ENCODE measurements at places on chromosomes 7 and 10. TPM values are rescaled to one million over a fixed set of nuclear protein-coding genes. Genes with fewer than 3 reads are reported as not detected.

DNA sequence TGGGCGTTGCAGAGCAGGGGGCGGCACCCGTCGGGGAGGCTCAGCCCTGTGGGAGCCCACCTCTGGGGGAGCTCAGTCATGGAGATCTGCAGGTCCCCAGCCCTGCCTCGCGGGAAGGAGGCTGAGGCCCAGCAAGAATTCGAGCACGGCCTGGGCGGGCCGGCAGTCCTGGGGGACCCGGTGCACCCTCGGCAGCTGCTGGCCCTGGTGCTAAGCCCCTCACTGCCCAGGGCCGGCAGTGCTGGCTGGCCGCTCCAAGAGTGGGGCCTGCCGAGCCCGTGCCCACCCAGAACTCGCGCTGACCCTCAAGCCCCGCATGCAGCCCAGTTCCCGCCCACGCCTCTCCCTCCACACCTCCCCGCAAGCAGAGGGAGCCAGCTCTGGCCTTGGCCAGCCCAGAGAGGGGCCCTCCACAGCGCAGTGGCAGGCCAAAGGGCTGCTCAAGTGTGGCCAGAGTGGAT, 76.2 kb downstream of the TMEM26 start:
- no peak for DNase-seq
- H3K4me1 ChIP-seq, result no peaks in the 10 kb centered on the region
- no peaks in the 10 kb centered on the region for H3K27me3 ChIP-seq
- H3K36me3 ChIP-seq, result no peaks in the 10 kb centered on the region
- H3K27ac ChIP-seq, result no peak overlapping the region

DNA sequence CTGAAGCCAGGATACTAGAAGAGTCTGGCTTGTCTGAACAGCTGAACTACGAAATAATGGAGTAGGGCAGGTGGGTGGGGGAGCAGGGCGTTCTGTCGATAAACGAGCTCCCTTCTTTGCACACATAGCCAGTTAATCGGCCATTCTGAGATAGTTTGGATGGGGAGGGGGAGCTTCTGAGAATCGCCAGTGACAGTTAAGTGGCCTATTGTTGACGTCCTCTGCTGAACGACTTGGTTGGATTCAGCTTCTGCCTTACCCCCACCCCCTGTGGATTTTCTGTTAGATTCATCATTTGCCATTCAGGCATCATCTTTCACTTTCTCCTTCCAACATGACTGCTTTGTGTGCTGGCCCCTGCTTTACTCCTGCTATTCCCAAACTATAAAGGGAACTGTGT, 520 bp downstream of the CPA5 start:
- H3K4me3 ChIP-seq, result no peak overlapping the region
- no peaks in the 10 kb centered on the region for H3K27me3 ChIP-seq
- no peaks in the 10 kb centered on the region for H3K4me1 ChIP-seq
- H3K27ac ChIP-seq, result no peak overlapping the region
- DNase-seq, result no peak
- no peaks in the 10 kb centered on the region for H3K36me3 ChIP-seq

- no peak overlapping the region for H3K27ac ChIP-seq
- no peaks in the 10 kb centered on the region for H3K27me3 ChIP-seq
- no peaks in the 10 kb centered on the region for H3K36me3 ChIP-seq
- H3K4me3 ChIP-seq, result no peak overlapping the region
These were observed 129.8 kb upstream of the TNRC18 start for GRCh38 chr7:5553298-5553877.

TAC1 gene
- not detected for total RNA-seq

GRCh38 chr10:88528806-88529570, 54.1 kb downstream of the RNLS start:
- peaks cover 1% of the 10 kb centered on the region for H3K27me3 ChIP-seq
- DNase-seq, result no peak
- H3K36me3 ChIP-seq, result no peaks in the 10 kb centered on the region
- no peak overlapping the region for H3K4me3 ChIP-seq
- H3K27ac ChIP-seq, result no peak overlapping the region

GPAM gene
- total RNA-seq, result 13.1 TPM

DNA sequence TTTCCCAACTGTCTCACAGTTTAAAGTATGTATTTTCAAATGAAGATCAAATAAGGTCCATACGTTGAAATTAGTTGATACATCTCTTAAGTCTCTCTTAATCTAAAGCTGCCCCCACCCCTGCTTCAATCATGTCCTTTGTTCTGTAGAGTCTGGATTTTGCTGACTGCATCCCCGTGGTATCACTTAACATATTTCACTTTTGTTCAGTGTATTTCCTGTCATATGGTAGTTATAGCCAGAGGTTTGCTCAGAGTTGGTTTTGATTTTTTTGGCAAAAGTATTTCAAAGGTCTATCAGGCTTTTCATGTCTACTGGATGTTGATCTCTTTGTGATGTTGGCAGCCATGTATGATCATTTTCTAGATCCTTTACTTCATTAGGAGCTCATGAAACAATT, 54.4 kb upstream of the ARID5B start:
- H3K36me3 ChIP-seq, result no peaks in the 10 kb centered on the region
- no peak for DNase-seq
- no peak overlapping the region for H3K27ac ChIP-seq

DNA sequence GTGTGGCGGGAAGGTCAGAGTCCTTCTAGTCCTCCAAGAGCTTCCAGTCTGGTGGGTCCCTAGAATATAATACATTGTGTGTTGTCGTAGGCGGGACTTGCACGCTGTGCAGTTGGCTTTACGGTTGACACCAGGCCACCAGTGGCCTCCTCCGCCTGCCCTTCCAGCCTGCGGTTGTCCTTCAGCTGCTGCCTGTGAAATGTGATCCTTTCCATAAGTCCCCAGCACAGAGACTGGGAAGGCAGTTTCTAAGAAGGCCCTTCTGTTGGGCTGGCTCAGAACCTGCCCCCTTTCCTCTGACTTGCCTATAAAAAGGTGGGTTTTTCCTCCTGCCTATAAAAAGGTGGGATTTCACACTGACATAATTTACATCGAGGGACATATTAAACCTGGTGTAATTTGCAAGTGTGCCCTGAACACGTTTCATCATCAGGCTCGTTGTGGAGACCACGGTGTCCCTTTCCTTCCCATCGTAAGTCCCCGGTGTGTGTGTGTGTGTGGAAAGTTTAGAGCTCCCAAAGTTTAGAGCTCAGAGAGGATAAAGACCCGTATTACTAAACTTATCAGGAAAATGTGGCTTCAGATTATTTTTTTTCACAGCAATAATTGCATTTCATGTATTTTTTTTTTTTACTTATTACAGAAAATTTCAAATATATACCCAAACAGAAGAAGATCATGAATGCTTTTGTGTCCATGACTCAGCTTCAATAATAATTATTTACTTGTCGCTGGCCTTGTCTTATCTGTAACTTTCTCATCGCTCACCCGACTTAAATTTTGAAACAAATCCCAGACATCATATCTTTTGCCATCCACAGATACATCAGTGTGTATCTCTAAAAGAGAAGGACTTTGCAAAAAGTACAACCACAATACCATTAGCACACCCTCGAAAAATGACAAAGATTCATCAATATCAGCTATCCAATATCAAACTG, 45.1 kb downstream of the CUX1 start:
- no peaks in the 10 kb centered on the region for H3K27me3 ChIP-seq
- DNase-seq, result peak; percentile 27
- no peak overlapping the region for H3K4me3 ChIP-seq
- H3K27ac ChIP-seq, result no peak overlapping the region

FANK1 gene
- 1.9 TPM for total RNA-seq

GRCh38 chr10:28326516-28327490, 23.9 kb upstream of the MPP7 start:
- DNase-seq, result peak; percentile 63
- H3K27ac ChIP-seq, result no peak overlapping the region
- no peaks in the 10 kb centered on the region for H3K36me3 ChIP-seq
- H3K4me3 ChIP-seq, result no peak overlapping the region

DNA sequence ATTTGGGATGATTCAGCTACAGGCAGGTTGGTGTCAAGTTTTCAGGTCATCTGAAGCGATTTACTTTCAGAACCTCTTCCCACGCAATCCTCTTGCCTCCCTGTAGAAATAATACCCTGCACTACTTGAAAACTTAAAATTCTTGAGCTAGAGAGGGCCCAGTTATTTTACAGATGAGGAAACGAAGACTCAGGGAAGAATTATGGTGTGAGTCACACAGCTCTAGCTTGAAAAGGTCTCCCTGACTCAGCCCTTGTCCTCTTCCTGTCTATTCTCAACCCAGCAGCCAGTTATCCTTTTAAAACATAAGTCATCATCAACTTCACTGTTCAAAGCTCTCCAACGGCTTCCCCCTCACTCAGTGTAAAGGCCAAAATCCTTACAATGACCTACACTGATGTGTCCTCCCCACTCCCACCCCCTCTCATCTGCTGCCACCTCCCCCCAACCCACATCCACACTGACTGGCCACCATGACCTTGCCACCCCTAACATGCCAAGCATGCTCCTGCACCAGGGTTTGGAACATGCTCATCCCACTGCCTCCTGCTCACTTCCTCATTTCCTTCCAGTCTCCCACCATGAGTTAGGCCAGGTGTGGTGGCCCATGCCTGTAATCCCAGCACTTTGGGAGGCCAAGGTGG, 3.4 kb downstream of the DNMBP start:
- peak overlapping the region; percentile 28 for H3K4me3 ChIP-seq
- peak; percentile 97 for DNase-seq
- no peaks in the 10 kb centered on the region for H3K36me3 ChIP-seq
- no peaks in the 10 kb centered on the region for H3K27me3 ChIP-seq
- H3K4me1 ChIP-seq, result peaks cover 17% of the 10 kb centered on the region
- peak overlapping the region; percentile 82 for H3K27ac ChIP-seq

GRCh38 chr10:7889947-7890542, 71.7 kb downstream of the TAF3 start:
- peaks cover 3% of the 10 kb centered on the region for H3K4me1 ChIP-seq
- H3K27ac ChIP-seq, result no peak overlapping the region
- no peak overlapping the region for H3K4me3 ChIP-seq

GRCh38 chr7:143299840-143300239, 11.7 kb downstream of the CASP2 start:
- DNase-seq, result no peak
- no peaks in the 10 kb centered on the region for H3K27me3 ChIP-seq
- H3K27ac ChIP-seq, result no peak overlapping the region

CPN1 gene
- total RNA-seq, result not detected

GDF10 gene
- not detected for total RNA-seq

DNA sequence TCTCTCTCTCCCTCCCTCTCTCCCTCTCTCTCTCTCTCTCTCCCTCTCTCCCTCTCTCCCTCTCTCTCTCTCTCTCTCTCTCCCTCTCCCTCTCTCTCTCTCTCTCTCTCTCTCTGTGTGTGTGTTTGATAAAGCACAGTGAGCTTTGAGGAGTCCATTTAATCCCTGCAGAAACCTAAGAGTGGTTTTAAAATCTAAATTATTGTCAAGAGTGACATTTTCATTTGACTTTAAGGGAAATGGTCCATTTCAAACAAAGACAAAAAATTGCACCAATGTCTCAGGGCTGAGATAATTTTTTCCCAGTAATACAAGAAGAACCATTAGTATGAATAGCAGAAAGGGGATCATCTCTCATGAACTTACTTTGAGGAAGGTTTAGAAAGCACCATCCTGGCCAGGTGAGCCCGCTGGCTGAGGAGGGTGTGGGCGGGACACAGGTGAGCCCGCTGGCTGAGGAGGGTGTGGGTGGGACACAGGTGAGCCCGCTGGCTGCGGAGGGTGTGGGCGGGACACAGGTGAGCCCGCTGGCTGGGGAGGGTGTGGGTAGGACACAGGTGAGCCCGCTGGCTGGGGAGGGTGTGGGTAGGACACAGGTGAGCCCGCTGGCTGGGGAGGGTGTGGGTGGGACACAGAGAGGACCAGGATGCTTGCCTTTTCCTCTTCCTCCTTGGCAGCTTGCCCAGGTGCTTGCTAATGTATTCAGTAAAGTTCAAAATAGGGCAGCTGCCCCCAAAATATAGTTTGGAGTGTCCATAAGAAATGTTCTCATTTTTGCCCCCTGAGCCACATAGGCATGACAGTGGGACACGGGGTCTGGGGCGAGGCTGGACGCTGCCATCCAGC, 125.0 kb downstream of the DNAJB6 start:
- no peak overlapping the region for H3K4me3 ChIP-seq
- H3K27me3 ChIP-seq, result peaks cover 26% of the 10 kb centered on the region
- no peaks in the 10 kb centered on the region for H3K36me3 ChIP-seq
- no peak for DNase-seq

DNA sequence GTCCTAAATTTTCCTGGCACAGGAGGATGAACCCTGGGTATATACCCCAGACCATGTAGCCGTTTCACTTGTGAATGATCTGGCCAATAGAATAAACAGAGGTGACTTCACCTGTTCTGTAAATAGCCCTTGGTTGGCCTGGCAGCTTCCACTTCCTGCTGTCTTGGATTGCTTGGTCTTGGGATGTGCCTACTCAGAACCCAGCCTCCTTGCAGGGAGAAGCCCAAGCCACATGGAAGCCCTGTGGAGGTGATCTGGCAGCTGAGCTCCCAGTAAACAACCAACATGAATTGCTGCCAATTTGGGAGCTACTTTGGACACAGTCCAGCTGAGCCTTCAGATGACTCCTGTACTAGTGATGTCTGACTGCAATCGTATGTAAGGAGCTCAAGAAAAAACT, 4.8 kb upstream of the RAPGEF5 start:
- H3K4me1 ChIP-seq, result no peaks in the 10 kb centered on the region
- no peak overlapping the region for H3K4me3 ChIP-seq
- peak; percentile 2 for DNase-seq
- no peaks in the 10 kb centered on the region for H3K36me3 ChIP-seq

ZNF425 gene
- total RNA-seq, result 2.8 TPM

GRCh38 chr7:70480927-70481569, 650.9 kb upstream of the GALNT17 start:
- no peaks in the 10 kb centered on the region for H3K27me3 ChIP-seq
- no peaks in the 10 kb centered on the region for H3K36me3 ChIP-seq
- no peak overlapping the region for H3K4me3 ChIP-seq
- DNase-seq, result no peak

All from IMR-90 (cell line).